Activated naive CD4-positive, alpha-beta T cell treated with anti-CD3 and anti-CD28 coated beads for 36 hours (primary cell): ENCODE measurements at places on chromosomes 3 and 15.
A peak's percentile ranks its signal among the peaks of the same experiment; 100 is the strongest.

- no peak overlapping the region for H3K4me3 ChIP-seq
- no peak for DNase-seq
- peak overlapping the region; percentile 71 for H3K27ac ChIP-seq
- peaks cover 10% of the 10 kb centered on the region for H3K36me3 ChIP-seq
Measured at GRCh38 chr15:64845183-64845611, 3.5 kb downstream of the PLEKHO2 start.

DNA sequence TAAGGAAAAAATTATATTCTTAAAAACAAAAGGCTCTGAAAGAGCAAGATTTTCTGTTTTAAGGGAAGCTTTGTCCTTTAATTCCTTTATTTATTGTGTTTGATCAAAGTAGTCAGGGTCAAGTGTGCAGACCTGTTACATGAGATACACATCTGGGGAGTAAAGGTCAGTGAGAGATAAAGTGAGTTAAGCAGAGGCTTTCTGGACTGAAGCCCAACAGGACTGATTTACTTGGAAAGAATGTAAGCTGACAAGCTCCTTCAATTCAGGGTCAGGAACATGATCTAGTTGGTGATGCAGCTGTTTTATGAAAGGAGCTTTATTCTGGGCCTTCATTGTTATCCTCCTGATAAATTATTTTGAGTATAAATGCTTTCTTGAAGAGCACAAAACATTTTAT lies 20.7 kb upstream of the OTOL1 start:
- H3K27me3 ChIP-seq, result peaks cover 4% of the 10 kb centered on the region
- no peak overlapping the region for H3K4me3 ChIP-seq
- DNase-seq, result no peak
- H3K4me1 ChIP-seq, result no peaks in the 10 kb centered on the region
- H3K36me3 ChIP-seq, result no peaks in the 10 kb centered on the region

- H3K4me1 ChIP-seq, result peaks cover 41% of the 10 kb centered on the region
- H3K27ac ChIP-seq, result no peak overlapping the region
- peaks cover 6% of the 10 kb centered on the region for H3K36me3 ChIP-seq
- no peaks in the 10 kb centered on the region for H3K27me3 ChIP-seq
- no peak for DNase-seq
Measured at GRCh38 chr15:100642950-100643338, 40.6 kb downstream of the ASB7 start.

GRCh38 chr3:153756816-153757215 lies 364.4 kb upstream of the ARHGEF26 start:
- H3K36me3 ChIP-seq, result no peaks in the 10 kb centered on the region
- H3K4me3 ChIP-seq, result no peak overlapping the region
- no peaks in the 10 kb centered on the region for H3K27me3 ChIP-seq
- DNase-seq, result no peak
- H3K27ac ChIP-seq, result peak overlapping the region; percentile 8

DNA sequence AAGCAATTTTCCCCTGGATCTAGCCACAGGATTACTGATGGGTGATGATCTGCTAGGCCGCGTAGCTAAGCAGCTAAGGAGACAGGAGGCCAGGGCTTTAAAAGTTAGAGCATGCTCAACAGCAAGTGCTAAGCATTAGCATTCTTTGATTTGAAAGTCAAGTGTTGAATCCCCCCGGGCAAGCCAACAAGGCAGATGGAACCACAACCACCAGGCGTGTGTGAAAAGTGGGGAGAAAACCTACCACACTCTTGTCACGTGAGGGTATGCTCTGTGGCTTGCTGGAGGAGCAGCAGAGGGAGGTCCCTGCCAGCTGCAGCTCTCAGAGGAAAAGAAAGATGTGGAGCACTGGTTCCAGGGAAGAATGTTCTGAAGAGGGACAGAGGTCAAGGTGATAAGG lies 20.9 kb downstream of the SLC51A start:
- H3K4me3 ChIP-seq, result no peak overlapping the region
- H3K36me3 ChIP-seq, result peaks cover 8% of the 10 kb centered on the region
- DNase-seq, result no peak

- H3K4me3 ChIP-seq, result no peak overlapping the region
Measured at GRCh38 chr3:76049776-76050175, 264.4 kb upstream of the ZNF717 start.

DNA sequence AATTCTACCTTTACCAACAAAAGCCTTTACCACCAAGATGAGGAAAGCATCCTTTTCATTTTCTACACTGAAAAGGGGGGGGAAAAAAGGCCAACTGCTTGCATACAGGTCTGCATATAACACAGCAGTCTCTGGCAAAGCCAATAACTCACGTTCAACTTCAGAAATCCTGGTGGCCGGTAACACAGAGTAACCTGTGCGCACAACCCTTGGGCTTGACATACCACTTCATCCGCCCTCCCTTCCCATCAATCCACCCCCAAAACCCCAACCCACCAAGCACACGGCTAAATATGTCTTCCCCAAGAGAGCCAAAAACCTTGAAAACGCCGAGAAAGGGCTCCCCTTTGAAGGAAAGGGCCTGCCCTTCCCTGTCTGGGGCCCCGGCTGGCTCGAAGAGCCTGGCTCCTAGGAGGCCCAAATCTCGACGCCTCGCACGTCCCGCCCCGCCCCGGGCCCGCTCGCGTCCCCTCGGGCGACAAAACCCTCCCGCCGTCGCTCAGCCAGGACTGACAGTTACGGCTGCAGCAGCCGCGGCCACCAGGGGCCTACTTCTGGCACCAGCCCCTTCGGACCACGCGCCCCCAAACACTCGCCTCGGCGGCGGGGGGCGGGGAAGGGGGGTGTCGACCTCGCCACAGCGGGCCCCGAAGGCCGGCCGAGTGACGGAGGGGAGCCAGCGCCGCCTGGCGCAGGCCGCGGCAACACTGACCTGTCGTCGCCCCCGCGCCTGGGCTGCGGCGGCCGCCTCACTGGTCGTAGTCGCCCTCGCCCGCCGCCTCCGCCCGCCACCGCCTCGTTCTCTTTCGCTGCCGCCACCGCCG lies 835 bp downstream of the UBE3A start:
- peaks cover 12% of the 10 kb centered on the region for H3K36me3 ChIP-seq
- H3K4me3 ChIP-seq, result peak overlapping the region; percentile 88
- H3K27me3 ChIP-seq, result no peaks in the 10 kb centered on the region
- peak overlapping the region; percentile 86 for H3K27ac ChIP-seq
- peaks cover 33% of the 10 kb centered on the region for H3K4me1 ChIP-seq
- DNase-seq, result peak; percentile 51

DNA sequence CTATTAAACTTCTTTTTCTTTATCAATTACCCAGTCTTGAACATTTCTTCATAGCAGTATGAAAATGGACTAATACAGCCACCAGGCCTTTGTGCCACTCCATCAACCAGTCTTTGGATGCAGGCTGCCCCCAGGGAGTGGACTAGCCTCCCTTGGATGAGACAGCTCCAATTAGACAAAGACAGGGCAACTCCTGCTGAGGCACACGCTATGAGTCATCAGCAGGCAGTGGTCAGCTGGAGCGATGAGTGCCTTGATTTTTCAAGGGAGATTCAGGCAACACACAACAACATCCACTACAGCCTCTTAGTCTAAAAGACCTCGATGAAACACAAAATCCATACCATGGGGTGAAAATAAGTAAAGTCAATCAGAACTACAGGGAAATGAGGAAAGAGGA lies 160.1 kb downstream of the ARRDC4 start:
- H3K4me3 ChIP-seq, result no peak overlapping the region
- no peaks in the 10 kb centered on the region for H3K27me3 ChIP-seq
- H3K36me3 ChIP-seq, result no peaks in the 10 kb centered on the region
- DNase-seq, result no peak

GRCh38 chr3:7657214-7658112 lies 796.5 kb downstream of the GRM7 start:
- no peak overlapping the region for H3K4me3 ChIP-seq
- H3K4me1 ChIP-seq, result no peaks in the 10 kb centered on the region
- H3K36me3 ChIP-seq, result no peaks in the 10 kb centered on the region
- no peaks in the 10 kb centered on the region for H3K27me3 ChIP-seq

DNA sequence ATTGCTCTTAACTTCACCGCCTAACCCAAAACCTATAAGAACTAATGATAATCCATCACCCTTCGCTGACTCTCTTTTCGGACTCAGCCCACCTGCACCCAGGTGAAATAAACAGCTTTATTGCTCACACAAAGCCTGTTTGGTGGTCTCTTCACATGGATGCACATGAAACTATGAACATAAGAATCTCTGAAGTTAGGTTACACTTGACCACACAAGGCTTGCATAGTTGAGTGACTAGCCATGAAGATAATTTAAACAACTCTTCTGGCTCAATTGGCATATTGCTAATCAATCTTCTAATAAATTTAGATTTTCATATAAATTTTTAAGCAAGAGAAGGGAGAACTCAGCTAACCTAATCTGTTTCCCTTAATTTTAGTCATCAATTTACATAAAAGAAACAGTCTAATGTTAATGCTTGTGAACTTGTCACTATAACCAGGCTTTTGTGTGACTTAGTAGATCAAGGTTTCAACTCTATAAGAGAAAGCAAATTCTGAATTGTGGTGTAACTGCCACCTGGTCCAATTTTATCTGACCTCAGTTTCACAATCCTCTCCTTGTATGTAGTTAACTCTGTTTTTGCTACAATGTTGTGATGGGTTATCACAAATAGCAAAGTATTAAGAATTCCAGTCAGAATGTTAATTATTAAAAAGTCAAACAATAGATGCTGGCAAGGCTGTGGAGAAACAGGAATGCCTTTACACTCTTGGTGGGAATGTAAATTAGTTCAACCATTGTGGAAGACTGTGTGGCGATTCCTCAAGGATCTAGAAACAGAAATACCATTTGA lies 82.0 kb downstream of the HHLA2 start:
- H3K27ac ChIP-seq, result no peak overlapping the region
- H3K27me3 ChIP-seq, result no peaks in the 10 kb centered on the region
- no peak overlapping the region for H3K4me3 ChIP-seq

GRCh38 chr3:62187022-62187431 lies 186.3 kb downstream of the FEZF2 start:
- H3K36me3 ChIP-seq, result no peaks in the 10 kb centered on the region
- no peak overlapping the region for H3K4me3 ChIP-seq
- no peak for DNase-seq
- H3K27ac ChIP-seq, result no peak overlapping the region
- H3K4me1 ChIP-seq, result peaks cover 3% of the 10 kb centered on the region

GRCh38 chr3:12658593-12659058 lies 5.3 kb downstream of the RAF1 start:
- peaks cover 57% of the 10 kb centered on the region for H3K4me1 ChIP-seq
- peaks cover 5% of the 10 kb centered on the region for H3K36me3 ChIP-seq

DNA sequence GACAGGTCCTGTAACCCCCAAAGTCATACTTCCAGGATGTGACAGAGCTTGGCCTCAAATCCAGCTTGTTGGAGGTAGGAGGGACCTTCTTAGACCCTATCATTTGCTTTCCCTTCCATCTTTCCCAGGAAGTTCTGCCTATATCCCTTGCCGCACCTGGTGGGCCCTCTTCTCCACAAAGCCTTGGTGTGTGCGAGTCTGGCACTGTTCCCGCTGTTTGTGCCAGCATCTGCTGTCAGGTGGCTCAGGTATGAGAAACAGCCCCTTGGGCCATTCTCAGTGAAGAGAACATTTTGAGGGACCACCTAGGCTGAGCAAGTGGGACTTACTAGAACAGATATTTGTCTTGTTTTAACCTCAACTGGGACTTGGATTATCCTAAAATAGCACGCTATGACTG lies 1.3 kb downstream of the IL17RE start:
- no peaks in the 10 kb centered on the region for H3K36me3 ChIP-seq
- H3K27ac ChIP-seq, result no peak overlapping the region
- DNase-seq, result no peak
- no peaks in the 10 kb centered on the region for H3K27me3 ChIP-seq

GRCh38 chr3:190217081-190217480 lies 96.4 kb upstream of the P3H2 start:
- H3K36me3 ChIP-seq, result no peaks in the 10 kb centered on the region
- no peak for DNase-seq
- no peaks in the 10 kb centered on the region for H3K27me3 ChIP-seq
- H3K4me3 ChIP-seq, result no peak overlapping the region

DNA sequence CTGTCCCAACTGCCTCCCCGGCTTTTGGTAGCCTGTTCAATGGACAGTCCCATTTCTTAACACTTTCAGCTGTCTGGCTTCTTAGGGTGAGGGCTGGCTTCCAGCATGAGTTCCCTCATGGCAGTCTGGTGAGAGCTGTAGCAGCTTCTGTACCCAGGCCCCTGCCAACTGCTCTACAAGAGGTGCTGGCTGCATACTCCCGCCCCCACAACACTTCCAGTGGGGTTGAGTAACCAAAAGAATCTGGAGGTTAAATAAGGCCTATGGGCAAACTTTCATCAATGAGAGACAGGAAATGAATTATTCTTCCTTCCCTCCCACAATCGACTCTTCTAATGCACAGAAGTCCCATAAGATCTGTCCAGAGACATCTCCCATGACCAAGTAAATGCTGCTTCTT lies 145.0 kb downstream of the NEK10 start:
- H3K27ac ChIP-seq, result no peak overlapping the region
- DNase-seq, result no peak
- H3K4me3 ChIP-seq, result no peak overlapping the region
- peaks cover 6% of the 10 kb centered on the region for H3K27me3 ChIP-seq
- H3K4me1 ChIP-seq, result peaks cover 14% of the 10 kb centered on the region
- no peaks in the 10 kb centered on the region for H3K36me3 ChIP-seq

DNA sequence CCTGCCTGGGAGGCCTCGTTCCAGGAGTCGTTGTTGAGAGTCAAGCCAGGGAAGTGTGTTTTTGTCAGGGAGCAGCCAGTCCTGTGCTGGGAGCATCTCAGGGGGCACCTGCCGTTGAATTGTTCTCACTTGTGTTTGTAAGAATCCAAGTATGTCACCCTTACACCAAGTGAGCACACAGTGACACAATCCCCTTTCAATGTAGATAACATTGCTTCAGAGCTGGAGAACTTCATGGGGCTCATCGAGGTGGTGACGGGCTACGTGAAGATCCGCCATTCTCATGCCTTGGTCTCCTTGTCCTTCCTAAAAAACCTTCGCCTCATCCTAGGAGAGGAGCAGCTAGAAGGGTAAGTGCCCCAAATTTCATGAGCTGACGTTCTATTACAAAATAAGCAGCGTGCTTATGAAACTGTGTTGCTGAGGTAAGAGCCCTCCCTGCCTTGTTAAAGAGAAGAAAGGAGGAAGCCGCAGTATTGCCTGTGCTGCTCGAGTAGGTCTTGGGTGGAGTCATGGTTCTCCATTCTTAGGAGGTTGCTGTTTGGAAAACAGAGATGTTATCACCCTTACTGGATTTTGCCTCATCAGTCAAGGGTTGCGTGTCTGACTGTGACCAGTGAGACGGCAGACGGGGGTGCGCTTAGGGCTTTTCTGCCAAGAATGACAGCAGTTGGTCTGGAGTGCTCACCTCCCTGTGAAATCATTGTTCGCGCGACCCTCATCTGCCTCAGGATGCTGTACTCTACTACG lies 108.1 kb downstream of the PGPEP1L start:
- H3K4me1 ChIP-seq, result peaks cover 14% of the 10 kb centered on the region
- no peak overlapping the region for H3K27ac ChIP-seq
- DNase-seq, result no peak
- H3K27me3 ChIP-seq, result no peaks in the 10 kb centered on the region
- H3K4me3 ChIP-seq, result no peak overlapping the region

DNA sequence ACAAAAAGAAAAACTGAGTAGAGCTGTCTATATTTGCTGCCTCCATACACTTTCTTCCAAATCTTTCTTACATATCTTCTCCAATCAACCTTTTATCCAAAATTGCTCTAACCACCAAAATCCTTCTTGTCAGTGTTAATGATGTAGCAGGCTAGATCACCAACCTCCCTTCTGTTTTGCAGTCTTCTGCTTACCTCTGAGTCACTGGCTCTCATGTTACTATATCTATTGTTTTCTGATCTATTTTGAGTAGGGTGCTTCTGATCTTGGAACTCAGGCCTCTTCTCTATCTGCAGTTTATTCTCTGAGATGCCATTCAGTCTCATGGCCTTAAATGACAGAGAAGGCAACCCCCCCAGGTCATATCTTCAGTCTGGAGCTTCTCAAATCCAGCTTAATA lies 26.3 kb upstream of the AADAC start:
- H3K4me3 ChIP-seq, result no peak overlapping the region
- DNase-seq, result no peak
- H3K27me3 ChIP-seq, result peaks cover 2% of the 10 kb centered on the region
- no peak overlapping the region for H3K27ac ChIP-seq
- H3K4me1 ChIP-seq, result no peaks in the 10 kb centered on the region
